ENCODE measurements at places on chromosomes 4 and X.

- DNase-seq, result no peak
Measured at GRCh38 chr4:140688711-140689598, 67.2 kb downstream of the TBC1D9 start.

DNA sequence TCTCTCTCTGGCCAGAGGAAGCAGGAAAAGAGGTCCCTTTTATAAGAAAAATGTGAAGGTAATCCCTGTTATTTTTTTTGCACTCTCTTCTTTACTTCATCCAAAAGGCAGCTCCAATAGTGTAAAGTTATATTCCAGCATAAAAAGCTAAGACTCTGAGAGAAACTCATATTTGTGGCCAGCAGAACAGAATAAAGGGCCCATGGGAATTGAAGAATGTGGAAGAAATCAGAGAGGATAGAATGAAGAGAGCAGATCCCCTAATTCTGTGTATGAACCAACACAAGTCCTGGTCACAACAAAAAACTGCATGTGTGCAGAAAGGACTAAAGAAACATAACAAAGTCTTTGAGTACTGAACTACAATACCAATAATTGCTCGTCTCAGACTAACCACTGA lies 22.3 kb downstream of the RPS6KA6 start:
- DNase-seq, result no peak

DNA sequence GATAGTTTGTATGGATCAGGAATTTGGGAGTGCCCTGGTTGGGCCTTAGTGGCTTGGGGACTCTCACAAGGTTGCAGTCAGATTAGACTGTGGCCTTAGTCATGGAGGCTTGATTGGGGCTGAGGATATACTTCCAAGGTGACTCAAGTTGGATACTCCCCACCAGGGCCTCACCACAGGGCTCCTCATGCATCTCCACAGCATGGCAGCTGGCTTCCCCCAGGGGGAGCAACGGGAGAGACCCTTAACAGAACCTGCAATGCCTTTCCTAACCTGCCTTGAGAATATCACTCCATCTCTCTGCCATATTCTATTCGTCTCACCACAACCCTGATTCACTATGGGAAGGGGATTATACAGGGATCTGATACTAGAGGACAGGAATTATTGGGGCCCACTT lies 161.9 kb downstream of the RELL1 start:
- no peak for DNase-seq

- no peak for DNase-seq
Measured at GRCh38 chr4:8641931-8642650, 49.5 kb downstream of the CPZ start.

DNA sequence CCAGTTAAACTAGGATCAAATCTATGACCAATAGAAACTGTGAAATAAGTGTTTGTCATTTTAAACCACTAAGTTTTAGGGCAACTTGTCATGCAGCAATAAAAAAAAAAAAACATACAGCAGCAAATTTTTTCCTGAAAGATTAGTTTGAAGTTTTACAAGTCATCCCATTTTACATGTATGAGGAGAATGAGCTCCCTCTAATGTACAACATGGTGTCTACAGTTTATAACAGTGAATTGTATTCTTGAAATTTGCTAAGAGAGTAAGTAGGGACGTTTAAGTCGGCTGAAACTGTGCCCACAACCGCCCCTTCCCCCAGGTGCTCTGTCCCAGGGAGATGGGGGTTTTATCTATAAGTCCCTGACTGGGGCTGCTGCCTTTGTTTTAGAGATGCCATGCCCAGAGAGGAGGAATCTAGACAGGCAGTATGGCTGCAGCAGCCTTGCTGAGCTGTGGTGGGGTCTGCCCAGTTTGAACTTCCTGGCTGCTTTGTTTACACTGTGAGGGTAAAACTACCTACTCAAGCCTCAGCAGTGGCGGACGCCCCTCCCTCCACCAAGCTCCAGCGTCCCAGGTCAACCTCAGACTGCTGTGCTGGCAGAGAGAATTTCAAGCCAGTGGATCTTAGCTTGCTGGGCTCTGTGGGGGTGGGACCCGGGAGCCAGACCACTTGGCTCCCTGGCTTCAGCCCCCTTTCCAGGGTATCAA lies 499.3 kb upstream of the CT83 start:
- no peak for DNase-seq

DNA sequence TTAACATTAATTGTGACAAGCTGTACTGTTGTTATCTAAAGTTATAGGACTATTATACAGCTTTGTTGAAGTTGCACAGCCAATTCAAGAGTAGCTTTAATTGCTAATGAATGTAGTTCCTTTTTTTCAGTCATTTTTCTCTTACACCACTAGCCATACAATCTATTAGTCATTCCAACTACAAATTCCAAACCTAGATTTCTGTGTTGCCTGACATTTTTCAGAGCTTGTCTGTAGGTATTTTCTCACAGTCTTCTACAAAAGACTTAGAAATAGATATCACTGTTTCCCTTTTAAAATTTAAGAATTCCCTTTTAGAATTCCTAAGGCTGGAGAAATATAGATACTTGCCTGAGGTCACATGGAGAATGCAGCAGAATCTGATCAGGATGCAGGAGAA lies 307.0 kb upstream of the HS3ST1 start:
- no peak for DNase-seq

DNA sequence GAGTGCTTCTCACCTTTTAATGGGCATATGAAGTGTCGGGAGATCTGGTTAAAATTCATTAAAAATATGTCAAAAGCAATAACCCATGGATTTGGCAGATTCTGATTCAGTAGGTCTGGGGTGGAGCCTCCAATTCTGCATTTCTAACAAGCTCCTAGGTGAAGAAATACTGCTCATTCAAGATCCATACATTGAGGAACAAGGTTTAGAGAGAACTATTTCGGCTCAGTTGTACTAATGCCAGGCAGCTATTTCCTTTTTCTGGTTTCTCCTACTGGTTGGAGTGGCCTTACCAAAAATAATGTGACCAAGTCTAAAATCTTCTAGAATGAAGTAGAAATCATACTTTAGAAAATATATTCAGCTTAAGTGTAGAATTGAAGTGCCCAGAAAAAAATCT lies 117.5 kb downstream of the TSPAN7 start:
- no peak for DNase-seq

GRCh38 chrX:73876911-73877310 lies 313.9 kb downstream of the CHIC1 start:
- no peak for DNase-seq

GRCh38 chr4:6362896-6363295 lies 93.2 kb downstream of the WFS1 start:
- peak; percentile 6 for DNase-seq

DNA sequence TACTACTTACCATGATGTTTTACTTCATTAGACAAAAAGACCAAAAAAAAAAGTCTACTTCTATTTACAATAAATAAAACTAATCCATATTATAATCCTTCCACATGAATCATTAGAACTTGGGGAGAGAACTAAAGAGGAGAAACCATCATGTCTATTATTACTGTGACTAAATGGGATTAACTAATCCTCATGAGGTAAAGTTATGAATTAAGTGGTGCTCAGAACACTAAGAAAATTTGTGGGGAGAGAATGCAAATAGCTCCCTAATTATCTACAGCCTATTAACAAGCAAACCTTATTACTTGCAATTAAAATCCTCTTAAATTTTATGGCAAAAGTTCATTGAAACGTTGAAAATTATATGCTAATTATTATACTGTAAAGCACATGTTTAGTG lies 68.8 kb downstream of the MAB21L2 start:
- no peak for DNase-seq

DNA sequence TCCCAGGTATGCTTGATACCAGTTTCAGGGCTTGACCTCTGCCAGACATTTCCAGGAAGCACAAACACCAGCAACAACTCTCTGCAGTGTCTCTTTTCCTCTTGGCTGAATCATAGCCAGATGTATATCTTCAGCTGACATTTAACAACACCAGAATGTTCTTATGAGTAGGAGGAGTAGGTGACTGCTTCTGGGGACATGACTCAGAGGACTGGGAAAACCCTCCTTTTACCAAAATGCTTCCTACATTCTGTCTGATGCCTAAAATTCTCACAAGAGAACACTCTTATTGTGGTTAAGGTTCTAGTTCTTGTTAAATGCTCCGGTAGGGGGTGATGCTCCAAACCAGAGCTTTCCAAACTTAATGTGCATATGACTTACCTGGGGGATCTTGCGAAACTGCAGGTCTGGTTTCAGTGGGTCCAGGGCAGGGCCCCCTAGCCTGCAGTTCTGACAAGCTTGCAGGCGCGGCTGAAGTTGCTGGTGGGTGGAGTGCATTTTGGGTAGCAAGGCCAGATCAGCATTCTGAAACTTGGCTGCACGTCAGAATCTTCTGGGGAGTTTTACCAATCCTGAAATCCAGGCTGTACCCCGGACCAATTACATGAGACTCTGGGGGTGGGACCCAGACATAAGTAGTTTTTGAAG lies 329.3 kb upstream of the RPS6KA3 start:
- no peak for DNase-seq

- DNase-seq, result no peak
Measured at GRCh38 chr4:165873298-165874071, 448 bp downstream of the TLL1 start.

DNA sequence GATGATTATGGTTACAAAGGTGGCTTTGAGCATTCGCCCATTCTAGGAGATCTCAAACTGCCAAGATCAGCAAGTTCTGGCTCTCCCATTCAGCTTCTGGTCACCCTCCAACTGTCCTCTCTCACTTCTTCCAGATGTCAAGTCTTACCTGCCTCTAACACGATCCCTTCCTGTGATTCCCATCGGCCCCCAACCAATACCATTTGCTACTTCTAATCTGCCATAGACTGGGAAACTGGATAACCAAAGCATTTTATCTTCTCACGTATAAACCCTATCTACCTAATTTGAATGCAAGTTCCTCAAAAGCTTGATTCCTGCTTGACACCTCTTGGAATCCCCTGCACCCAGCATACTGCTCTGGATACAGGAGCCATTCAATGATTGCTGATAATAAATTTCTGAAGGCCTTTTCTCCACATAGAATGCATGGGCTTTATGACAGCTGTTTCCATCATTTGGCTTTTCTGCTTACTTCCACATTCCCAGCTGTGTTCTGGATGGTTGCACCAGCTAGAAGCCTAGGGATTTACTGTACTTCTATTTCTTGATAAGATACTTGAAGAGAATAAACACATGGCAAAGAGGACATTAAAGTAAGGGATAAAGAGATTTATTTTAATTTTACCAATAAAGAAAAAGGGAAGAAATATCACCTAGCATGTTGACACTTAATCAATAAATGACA lies 9.6 kb downstream of the GPC4 start:
- DNase-seq, result no peak

DNA sequence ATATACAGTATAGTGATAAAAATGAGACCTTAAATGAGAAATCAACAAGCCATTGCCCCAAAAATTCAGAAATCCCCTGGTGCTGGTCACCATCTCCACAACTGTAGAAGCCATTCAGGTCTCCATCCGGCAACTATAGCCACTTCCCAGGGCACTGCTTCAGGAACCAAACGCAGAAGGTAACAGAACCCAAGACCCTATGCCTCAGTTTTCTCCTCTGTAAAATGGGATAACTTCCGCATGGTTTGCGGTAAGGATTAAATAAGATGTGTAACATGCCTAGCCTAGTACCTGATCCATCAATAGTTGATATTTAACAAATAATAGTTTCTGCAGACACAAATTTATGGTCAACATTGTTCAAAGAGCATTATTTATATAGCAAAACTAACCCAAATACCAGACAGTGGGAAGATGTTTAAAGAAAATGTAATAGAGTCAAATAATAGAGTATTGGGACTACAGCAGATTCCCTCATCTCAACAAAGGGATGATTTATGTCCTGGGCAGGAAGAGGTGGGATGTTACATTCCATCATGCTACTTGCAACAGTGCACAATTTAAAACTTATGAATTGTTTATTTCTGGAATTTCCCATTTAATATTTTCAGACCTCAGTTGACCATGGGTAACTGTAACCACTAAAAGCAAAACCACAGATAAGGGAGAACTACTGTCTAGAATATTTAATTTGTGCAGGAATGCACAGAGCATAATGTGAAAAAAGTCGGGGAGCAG lies 30.0 kb downstream of the IRF2 start:
- no peak for DNase-seq

DNA sequence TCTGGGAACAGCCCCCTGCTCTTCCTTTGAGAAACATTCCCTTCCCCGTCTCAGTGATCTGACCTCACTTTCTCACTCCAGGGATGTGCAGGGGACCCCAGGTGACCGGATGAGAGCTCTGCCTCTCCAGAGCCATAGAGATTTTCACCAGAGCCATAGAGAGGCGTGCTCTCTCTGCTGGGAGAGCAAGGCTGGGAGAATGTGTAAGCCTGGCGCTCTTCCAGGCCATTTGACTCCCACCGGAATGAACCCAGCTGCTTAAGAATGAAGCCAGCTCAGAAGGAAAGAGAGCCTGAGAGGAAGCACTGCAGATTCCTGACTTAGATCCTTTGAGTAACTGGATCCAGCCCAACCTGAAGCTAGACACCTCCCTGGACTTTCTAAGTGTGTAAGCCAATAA lies 106.4 kb downstream of the DHX15 start:
- no peak for DNase-seq

GRCh38 chrX:80808881-80809411 lies 731 bp downstream of the BRWD3 start:
- peak; percentile 30 for DNase-seq

DNA sequence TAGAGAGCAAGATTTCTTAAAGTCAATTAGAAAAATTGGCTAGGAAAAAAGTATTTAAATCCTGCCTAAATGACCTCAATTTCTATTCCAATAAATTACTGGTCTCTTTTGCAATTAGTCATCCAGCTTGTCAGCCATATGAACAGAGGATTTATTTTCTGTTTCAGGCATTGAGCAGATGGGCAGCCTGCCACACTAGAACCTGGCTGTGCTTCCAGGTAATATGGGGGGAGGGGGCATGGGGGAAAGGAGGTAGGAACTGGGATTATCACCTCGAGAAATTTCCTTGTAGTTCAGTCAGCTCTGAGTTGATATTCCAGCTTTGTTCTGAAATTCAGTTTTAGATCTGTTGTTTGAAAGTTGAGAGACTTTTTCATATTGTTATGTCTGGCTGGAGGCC lies 206.3 kb upstream of the LCORL start:
- DNase-seq, result no peak

DNA sequence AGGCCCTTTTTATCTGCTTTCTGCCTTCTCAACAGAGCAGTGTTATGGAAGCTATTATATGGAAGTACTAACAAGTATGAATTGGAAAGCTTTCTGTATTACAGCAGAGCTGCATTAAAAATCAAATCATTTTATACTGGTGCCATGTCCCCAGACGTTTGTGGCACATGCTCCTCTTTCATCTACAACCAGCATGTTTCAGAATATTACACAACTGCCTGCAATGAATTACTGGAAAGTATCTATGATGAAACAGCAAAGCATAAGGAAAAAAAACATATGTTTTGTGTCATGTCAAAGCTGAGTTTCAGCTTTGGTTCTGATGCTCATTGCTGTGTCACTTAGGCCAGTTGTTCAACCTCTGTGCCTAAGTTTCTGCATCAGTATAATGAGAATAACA lies 576.8 kb downstream of the GBA3 start:
- DNase-seq, result no peak

- no peak for DNase-seq
Measured at GRCh38 chr4:2742081-2742822, 13.9 kb downstream of the TNIP2 start.

DNA sequence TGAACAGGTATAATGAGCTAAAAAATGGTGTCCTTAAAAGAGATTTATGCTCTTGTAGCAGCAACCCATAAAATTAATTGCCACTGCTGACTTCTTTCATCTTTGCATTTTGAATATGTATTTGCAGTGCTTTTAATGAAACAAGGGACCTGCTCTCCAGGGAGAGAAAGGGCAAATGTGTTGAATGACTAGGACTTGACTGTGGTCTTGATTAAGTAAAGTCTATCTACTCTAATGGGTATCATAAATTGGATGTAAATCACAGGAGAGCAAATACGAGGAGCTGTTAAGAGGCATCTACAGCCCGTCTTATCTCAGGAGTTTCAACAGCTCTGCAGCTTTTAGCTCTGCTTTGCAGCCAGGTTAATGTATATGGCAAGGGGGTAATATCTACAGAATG lies 216.4 kb downstream of the PALLD start:
- DNase-seq, result no peak

All from CD4-positive, alpha-beta T cell treated with Interleukin-4 for 1 hour (primary cell).